ENCODE measurements at places on chromosomes 3 and 15. TPM values are rescaled to one million over a fixed set of nuclear protein-coding genes. Genes with fewer than 3 reads are reported as not detected.

ROPN1 gene
- total RNA-seq, result not detected

ZDHHC23 gene
- total RNA-seq, result 0.87 TPM

LIPC gene
- total RNA-seq, result not detected

STXBP5L gene
- total RNA-seq, result not detected

MOBP gene
- not detected for total RNA-seq
